ENCODE measurements at places on chromosomes 1 and 21.

DNA sequence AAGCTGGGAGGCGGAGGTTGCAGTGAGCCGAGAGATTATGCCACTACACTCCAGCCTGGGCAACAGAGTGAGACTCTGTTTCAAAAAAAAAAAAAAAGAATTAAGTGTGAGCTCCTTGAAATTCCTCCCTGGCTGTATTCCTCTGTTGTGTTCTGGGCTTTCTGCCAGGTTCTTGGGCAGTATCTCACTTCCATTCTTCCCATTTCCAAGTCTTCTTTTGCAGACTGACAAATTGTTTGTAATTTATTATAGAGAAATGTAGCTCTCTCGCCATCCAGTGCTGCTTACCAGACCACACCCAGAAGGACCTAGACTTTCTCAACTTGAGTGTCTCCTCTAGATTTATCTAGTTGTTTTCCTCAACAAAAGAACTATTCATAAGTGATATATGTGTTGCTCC, 105.0 kb upstream of the ADGRL2 start:
- DNase-seq, result no peak

GRCh38 chr1:227268943-227269342, 49.3 kb downstream of the CDC42BPA start:
- peak; percentile 53 for DNase-seq

- no peak for DNase-seq
These were observed 153.9 kb upstream of the LMO4 start for GRCh38 chr1:87174724-87175245.

GRCh38 chr1:203165800-203166161, 9.8 kb downstream of the MYBPH start:
- DNase-seq, result no peak

GRCh38 chr1:4394366-4394765, 260.0 kb upstream of the AJAP1 start:
- DNase-seq, result no peak

DNA sequence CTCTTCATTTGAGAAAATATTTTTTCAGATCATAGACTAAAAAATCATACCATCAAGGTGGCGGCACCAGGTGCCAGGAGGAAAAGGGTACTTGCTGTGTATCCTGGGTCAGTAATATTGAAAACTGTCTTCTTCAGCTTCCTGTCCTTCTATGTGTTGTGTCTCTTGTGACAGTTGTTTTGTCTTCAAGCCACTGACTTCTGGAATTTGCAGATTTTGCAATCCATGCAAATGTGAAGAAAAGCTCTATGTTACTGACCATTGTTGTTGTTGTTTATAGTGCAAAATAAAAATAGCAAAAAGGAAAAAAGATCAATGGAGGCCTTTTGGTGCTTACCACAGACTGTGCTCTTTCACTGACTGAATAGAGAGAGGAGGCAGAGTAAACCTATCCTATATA, 83.2 kb upstream of the RHOU start:
- DNase-seq, result no peak

DNA sequence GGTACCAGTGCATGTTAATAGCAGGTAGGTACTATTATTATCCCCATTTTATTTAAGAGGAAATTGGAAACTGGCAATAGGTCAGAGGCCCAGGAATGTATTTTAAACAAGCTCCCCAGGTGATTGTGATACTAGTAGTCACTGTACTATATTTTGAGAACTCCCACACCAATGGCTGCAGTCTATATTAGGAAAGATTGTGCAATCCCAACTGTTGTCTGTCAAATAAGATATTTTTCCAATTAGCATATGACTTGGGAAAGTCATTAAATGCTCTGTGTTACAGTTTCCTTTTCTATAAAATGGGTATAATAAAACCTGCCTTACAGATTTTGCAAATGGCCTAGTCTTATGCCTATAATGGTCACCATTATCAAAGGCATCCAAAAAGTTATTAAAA, 94.2 kb upstream of the DMRTA2 start:
- no peak for DNase-seq

DNA sequence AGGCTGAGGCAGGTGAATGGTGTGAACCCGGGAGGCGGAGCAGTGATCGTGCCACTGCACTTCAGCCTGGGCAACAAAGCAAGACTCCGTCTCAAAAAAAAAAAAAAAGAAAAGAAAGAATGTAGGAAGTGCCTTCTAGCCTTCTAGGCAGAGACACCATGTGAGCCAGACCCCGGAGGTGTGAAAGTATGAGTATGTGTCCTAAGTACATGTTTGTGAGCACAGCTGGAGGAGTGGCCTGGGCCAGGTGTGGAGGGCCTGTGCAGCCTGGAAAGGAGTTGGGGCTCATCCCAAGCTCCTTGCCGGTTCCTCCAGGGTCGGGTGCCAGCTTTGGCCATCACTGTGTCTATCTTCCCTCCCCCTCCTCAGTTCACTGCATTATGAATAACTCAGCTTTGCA, 13.0 kb downstream of the SOX13 start:
- DNase-seq, result no peak

DNA sequence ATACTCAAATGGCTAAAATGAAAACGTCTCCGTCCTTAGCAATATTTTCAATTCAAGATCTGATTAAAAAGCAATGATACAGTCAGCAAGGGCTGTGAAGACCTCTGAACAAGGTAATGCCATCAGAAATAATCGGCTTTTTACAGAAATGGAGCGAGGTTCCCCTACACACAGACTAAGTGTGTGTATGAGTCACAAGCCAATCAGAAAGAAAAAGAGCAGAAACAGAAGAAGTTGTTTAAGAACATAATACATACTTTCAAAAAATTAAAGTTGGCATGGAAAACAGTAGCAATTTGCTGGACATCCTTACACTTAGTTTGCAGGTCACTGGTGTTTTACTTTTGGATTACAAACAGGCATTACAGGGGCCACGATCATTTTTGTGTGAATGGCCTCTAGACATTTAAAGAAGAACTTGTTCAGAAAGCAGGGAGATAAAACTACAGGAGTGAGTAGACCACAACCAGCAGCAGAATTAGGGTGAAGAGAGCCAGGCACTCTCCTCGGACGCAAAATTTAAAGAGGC, 350.0 kb upstream of the RUNX1 start:
- DNase-seq, result no peak

DNA sequence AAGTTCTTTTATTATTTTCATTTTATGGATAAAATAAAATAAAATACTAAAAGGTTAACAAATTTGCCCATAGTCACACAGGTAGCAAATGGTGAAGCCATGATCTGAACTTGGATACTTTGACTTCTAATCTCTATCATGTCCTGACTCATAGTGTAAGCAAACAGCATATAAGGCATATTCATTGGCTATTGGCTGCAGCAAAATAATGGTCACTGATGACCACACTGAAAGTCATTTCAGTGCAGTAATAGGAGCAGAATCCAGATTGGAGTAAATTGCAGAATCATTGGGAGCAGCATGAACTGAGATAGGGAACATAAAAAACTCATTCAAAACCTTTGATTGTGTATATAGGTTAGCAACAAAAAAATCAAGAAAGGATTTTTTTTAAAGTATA, 262.9 kb downstream of the PLA2G4A start:
- peak; percentile 11 for DNase-seq

GRCh38 chr1:190154744-190155143, 322.9 kb downstream of the BRINP3 start:
- no peak for DNase-seq

GRCh38 chr1:151963288-151963687, 30.4 kb downstream of the S100A10 start:
- DNase-seq, result no peak

DNA sequence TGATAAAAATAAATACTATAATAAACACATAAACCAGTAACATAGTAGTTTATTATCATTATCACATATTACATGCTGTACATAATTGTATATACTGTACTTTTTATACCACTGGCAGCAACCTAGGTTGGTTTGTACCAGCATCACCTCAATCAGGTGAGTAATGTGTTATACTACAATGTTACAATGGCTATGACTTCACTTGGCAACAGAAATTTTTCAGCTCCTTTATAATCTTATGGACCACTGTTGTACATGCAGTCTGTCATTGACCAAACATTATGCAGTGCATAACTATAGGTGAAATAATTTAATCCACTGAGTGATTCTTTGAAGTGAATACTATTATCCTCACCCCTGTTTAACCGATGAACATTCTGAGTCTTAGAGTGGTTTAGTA, 44.5 kb downstream of the TNFSF4 start:
- DNase-seq, result no peak

- no peak for DNase-seq
These were observed 79.4 kb upstream of the ACTRT2 start for GRCh38 chr1:2941907-2942306.

DNA sequence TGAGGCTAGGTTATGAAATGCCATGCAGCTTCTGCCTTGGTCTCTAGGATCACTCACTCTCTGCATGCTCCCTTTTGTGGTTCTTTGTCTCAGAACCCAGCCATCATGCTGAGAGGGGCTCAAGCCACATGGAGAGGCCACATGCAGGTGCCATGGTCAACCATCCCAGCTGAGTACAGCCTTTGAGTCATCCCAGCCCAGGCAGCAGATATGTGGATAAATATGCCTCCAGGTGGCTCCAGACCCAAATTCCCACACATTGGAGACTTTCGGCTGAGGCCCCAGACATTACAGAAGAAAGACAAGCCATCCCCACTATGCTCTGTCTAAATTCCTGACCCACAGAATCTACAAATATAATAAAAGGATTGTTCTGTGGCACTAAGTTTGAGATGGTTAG, 102.0 kb downstream of the LHX9 start:
- no peak for DNase-seq
